ENCODE measurements at places on chromosomes 11 and 22.
A peak's percentile ranks its signal among the peaks of the same experiment; 100 is the strongest.

GRCh38 chr11:4433856-4434255 lies 15.2 kb upstream of the OR52K2 start:
- DNase-seq = no peak

GRCh38 chr11:13207665-13208594 lies 69.7 kb upstream of the BMAL1 start:
- DNase-seq = no peak

DNA sequence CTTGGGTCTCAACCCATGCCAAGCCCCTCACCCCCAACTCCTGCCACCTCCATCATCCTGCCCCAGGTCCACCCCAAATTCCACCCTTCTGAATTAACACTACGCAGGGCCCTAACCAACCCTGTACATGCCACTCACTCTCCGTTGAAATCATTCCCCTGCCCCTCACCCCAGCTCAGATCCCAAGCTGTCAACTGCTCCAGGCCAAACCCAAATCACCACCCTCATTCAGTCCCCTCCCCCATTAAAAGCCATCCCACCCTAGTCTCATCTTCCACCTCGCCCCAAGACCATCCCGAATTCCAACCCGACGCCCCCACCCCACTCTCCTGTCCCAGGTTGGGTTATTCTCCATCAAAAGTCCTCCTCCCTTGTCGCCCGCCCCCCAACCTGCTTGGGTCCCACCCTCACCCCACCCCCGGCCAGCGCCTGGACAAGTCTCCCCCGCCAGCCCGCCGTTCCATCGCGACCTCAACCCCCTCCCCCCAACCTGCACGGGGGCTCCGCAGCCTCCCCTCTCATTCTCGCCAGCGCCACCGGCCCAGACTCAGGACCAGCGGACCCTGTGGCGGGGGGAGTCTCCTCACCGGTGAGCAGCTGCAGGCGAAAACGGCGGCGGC lies 466 bp downstream of the FAM168A start:
- DNase-seq = peak; percentile 1

- no peak for DNase-seq
These were observed 578 bp upstream of the NUP160 start for GRCh38 chr11:47848700-47849155.

DNA sequence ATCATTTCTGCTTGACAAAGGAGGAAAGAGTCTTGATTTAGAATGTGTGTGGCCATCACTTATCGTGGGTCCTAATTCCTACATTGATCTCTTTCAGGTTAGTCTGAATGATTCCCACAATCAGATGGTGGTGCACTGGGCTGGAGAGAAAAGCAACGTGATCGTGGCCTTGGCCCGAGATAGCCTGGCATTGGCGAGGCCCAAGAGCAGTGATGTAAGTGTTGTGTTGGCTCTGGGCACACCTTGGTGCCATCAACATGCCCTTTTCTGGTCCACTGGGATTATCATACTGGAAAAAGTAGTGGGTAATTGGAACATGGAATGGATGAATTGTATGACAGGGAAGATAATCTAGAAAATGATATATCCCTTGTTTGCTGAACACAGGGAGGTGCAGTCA lies 17.1 kb upstream of the SORL1-AS1 start:
- no peak for DNase-seq

DNA sequence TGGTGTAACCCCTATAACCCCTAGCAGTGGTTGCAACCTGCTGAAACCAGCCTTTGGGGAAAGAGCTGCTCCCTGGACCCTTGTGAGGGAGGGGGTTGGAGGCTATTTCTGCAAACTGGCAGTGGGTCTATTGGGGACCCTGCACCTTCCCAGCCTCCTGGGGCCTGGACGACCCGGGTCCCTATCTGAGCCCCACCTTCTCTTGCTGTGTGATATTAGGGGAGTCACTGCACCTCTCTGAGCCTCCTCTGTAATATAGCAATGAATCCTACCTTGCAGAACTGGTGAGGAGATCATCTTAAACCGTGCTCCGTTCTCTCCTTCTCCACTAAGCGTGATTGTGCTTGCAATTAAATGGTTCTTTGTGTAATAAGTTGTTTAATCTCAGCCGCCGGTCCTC lies 24.0 kb upstream of the MPPED1 start:
- no peak for DNase-seq

DNA sequence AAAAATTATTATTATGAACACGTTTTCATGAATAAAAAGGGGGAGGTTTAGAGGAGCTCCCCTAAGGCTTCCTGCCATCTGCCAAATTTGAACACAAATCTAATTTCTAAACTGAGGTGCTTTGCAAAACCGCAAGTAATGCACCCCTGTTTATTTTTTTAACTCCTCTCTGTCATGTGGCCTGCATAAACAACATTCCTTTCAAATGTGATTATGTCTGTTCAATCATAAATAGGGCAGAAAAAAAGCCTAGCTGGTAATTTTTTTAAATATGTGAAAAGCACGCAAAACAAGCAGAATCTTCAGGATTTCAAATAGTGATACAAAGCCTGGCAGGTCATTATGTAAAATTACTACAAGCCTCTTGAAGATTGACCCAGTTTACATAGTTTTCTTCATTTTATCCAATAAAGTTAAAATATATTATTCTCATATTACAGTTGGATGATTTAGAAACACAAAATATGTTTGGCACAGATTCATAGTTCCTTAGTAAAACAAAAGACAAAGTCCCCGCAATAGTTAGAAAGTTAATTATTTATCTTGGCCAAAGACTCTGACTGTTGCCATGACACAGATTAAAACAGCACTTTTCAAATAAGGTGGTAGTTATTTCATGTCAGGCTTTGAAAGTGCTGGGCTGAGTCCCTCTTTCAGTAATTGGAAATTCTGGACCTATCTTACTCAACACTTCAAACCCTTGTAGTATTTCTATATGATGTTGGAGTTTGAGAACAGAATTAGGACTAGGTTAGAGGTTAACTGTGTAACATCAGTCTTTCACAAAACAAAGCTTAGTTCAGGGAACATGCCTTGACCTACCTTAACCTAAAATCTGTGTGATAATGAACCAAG lies 200.3 kb upstream of the MPPED2 start:
- no peak for DNase-seq

DNA sequence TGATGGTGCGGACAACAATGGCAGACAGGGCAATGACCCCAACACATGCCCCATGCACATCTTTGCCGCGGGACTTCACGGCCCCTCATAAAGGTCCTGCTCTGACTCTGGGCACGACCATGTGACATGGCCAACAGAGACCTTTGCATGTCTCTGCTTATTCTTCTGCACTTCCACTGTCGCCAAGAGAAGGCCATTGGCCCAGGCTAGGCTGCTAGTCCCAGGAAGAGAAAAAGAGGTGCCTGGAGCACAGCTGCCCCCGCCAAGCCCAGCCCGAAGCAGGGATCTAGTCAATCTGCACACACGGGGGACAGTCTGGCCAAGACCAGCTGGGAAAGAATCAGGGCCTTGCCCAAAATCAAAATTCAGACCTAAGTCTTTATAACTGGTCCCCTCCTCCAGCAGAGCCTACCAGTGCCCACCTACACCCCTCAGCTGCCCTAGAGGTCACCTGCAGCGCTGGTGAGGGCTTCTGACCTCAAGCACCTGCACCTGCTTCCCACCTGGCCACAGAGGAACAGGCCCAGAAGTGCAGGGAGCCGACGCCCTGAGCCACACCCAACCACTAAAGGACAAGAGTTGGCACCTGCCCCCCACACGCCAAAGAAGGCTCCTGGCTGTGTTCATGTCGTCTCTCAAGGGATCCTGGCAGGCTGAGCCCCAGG lies 8.1 kb downstream of the SULT4A1 start:
- no peak for DNase-seq

GRCh38 chr11:10317151-10317755 lies 12.4 kb downstream of the ADM start:
- no peak for DNase-seq

DNA sequence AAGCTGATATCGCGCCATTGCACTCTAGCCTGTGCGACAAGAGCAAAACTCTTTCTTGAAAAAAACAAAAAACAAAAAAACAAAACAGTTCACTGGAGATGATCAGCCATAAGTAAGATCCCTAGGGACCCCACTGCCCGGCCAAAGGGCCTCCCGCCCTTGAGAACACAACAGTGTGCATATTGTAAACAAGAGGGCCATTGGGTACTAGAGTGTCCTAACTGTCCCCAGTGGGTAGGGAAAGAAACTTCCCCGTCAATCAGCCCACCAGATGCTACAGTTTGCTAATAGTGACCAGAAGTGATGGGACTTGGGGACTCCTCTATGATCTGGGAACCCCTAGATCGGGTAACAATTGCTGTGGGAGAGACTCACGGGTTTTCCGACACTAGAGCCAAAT lies 3.7 kb upstream of the ACY3 start:
- no peak for DNase-seq

DNA sequence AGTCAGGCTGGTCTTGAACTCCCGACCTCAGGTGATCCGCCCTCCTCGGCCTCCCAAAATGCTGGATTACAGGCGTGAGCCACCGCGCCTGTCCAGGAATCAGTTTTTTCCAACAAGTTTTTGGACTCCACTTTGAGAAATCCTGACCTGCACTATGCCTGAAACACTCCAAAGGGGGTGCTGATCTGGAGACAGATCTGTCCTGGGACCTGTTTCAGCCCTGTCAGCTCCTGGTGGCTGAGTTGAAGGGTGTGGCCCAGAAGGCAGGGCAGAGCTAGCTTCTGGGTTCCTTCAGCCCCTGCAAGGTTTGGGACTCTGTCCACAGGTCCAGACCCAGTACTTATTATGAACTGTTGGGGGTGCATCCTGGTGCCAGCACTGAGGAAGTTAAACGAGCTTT lies 1.2 kb downstream of the DNAJC4 start:
- DNase-seq = no peak

DNA sequence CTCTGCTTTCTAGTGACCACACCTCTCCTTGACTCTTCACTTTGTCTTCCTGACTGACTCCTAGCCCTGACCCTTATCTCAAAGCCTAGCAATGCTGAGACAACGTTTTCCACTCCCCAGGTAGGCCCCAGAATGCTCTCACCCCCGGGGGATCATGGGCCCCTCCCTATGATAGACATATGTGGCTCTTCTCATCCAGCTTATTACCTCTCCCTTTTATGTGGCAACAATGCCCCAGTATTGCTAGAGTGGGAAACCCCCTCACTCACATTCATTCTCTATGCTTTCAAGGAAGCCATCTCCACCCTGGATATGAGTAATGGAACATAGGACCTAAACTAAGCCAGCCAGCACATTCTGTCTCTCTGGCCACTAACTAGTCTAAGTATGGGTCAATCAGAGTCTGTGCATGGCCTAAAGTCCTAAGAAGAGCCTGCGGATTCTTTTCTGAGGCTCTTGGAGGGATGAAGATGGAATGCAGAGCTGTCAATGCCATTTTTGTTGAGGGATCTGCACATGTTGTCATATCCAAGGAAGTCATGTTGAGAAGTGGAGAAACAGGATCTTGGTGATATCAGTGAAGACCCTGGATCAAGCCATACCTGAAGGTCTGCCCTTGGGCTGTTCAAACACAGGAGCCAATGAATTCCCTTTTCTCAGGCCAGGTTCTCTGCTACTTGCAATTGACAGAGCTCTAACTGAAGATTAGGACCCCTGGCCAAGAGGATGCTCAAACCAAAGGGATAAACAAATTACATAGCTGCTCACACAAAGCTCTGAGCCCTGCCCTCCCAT lies 79.8 kb upstream of the GRK3 start:
- no peak for DNase-seq

DNA sequence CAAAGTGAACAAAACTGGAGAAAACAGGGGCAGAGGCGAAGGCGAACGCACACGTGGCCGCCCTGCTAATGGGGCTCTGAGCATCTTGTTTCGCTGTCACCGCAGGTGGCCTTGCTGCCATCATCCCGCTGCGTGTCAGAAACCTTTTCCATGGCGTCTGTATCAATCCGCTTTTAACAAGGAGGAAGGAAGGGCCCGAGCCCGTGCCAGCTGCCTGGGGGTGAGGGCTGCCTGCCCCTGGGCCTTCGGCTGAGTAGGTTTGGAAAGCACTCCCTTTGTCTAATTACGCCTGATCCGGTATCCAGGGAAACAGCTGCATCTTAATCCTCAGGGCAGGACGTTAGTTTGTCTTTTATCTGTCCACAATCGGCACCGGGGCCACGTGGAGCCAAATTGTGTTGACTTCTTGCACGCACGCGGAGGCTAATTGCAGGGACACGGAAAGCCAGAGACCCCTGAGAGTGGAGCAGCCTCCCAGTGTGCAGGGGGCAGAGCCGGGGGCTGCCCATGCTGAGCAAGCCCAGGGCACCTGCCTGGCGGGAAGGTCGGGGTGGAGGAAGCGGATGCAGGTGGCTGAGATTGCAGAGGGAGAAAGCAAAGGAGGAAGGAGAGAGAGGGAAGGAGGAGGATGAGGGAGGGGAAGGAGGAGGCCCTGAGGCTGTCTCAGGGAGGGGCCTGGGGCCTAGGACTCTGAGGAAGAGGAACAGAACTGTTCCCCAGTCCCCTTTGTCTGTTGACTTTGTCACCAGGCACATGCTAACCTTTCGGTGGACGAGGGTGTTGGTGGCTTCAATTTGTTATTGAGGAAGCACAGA lies 19.2 kb upstream of the TH start:
- DNase-seq = no peak

- DNase-seq = no peak
These were observed 6.9 kb upstream of the PHRF1 start for GRCh38 chr11:569158-569885.

DNA sequence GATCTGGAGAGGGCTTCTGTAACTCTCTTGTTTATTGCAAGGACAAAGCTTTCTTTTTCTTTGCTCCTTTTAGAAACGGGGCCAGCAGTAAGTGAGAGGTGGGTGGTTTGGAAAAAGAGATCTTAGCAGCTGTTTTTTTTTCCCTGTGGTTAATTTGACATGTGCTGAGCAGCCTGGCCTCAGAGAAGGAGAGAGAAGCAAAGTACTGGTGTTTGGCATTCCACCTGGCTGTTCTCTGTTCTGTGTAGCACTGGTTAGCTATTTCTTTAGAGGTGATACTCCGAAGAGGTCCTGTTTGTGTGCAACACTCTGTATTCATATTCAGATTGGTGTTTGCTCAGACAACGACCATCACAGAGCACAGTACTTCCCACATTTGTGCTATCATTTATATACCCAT lies 80.8 kb upstream of the SORL1-AS1 start:
- DNase-seq = no peak

GRCh38 chr11:58058276-58059006 lies 27.7 kb downstream of the OR6Q1 start:
- DNase-seq = no peak

GRCh38 chr11:35009191-35009943 lies 92.9 kb downstream of the PDHX start:
- DNase-seq = no peak

- DNase-seq = no peak
These were observed 14.6 kb upstream of the PHLDB1 start for GRCh38 chr11:118592616-118593367.

- no peak for DNase-seq
These were observed 27.3 kb upstream of the L3MBTL2 start for GRCh38 chr22:41177622-41178424.

All from stimulated activated CD4-positive, alpha-beta T cell treated with anti-CD3 and anti-CD28 coated beads, TNF-alpha, amount 100 ng/mL, for 48 hours (primary cell).